ENCODE measurements at places on chromosomes 4 and X.

DNA sequence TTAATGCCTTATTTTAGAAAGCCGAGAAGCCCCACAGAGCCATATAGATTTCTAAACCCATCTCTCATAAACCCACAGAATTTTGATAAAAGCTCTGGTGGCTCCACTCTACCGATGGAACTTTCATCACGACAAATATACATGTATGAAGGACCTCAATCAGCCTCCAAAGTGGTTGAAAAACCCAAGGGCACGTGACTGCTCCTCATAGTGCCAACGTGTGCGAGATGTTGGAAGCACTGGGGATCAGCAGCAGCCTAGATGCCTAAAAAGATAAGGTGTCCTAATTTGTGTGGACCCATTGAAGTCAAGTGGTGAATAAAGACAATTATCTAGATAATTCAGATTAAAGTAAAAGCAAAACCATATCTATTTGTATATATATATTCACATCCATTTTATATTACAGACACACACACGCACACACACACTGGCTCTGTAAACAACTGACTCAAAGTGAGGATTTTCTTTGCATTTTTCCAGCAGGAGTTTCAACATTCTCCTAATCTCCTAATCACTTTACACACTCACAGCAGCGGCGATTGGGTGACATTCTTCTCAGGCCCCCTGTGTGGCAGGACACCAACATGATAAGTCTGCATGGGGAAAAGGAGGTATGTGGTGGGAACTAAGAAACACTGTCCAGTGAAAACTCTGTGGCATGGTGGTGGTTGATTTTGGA is 2.8 kb upstream of the PITX2 start:
- DNase-seq = no peak

- no peak for DNase-seq
Observed at GRCh38 chr4:3660928-3661515, 105.2 kb upstream of the ADRA2C start.

DNA sequence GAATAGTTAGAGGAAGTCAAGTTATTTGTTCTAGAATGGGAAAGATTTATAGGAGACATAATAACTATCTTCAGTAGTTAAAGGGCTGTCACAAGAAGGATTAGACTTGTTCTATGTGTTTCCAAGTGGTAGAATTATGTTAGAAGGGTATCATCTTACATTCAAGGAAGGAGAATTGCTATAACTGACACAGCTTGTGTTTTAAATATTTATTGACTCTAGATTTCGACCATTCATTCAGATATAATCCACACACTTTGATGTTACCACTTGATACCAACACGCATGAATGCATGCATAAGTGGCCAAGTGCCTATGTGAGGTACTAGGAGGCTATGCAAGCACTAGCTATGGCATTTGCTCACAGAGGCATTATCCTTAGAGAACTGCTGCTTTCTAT is 122.7 kb downstream of the CCNB3 start:
- no peak for DNase-seq

- no peak for DNase-seq
Observed at GRCh38 chr4:30718021-30718542, 2.1 kb upstream of the PCDH7 start.

GRCh38 chr4:7900334-7900909 is 39.2 kb downstream of the AFAP1 start:
- no peak for DNase-seq

GRCh38 chr4:164210377-164210776 is 543.6 kb upstream of the SMIM31 start:
- DNase-seq = no peak

DNA sequence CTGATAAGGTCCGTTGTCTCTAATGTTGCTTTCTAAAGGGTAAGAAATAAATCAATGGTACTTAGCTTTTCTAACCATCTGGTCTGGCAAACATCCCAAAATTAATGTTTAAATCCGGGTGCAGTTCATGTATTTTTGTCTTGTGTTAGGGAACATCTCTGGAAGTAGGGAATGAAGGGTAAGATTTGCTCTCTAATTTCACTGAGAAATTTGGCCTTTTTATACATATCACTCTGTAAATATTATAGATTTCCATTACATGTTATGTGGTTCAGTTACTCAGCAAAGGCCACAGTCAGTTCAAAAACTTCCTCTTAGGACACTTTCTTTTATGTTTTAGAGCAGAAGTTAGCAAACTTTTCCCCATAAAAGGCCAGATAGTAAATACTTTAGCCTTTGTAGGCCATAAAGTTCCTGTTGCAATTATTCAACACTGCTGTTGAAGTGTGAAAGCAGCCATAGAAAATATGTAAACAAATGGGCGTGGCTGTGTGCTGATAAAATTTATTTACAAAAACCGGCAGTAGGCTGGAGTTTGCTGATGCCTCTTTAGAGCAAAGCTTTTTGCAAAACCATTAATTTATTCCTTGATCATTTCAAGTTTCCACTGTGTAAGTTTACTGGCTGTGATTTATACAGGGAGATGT is 218.1 kb downstream of the ANTXR2 start:
- DNase-seq = no peak
